ENCODE measurements at places on chromosomes 7 and 10. TPM values are rescaled to one million over a fixed set of nuclear protein-coding genes. Genes with fewer than 3 reads are reported as not detected.

- no peak for DNase-seq
Measured at GRCh38 chr7:138025215-138026186, 23.6 kb upstream of the CREB3L2 start.

DNA sequence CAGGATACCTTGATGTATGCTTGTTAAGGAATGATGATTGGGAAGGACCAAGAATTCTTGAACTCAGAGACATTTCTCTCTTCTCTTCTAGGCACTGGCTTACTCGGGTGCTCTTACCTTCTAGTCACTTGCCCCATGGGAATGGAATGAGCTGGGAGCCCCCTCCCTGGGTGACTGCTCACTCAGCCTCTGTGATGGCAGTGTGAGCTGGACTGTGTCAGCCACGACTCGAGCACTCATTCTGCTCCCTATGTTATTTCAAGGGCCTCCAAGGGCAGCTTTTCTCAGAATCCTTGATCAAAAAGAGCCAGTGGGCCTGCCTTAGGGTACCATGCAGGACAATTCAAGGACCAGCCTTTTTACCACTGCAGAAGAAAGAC lies 10.7 kb downstream of the ZDHHC16 start:
- no peak for DNase-seq

DNA sequence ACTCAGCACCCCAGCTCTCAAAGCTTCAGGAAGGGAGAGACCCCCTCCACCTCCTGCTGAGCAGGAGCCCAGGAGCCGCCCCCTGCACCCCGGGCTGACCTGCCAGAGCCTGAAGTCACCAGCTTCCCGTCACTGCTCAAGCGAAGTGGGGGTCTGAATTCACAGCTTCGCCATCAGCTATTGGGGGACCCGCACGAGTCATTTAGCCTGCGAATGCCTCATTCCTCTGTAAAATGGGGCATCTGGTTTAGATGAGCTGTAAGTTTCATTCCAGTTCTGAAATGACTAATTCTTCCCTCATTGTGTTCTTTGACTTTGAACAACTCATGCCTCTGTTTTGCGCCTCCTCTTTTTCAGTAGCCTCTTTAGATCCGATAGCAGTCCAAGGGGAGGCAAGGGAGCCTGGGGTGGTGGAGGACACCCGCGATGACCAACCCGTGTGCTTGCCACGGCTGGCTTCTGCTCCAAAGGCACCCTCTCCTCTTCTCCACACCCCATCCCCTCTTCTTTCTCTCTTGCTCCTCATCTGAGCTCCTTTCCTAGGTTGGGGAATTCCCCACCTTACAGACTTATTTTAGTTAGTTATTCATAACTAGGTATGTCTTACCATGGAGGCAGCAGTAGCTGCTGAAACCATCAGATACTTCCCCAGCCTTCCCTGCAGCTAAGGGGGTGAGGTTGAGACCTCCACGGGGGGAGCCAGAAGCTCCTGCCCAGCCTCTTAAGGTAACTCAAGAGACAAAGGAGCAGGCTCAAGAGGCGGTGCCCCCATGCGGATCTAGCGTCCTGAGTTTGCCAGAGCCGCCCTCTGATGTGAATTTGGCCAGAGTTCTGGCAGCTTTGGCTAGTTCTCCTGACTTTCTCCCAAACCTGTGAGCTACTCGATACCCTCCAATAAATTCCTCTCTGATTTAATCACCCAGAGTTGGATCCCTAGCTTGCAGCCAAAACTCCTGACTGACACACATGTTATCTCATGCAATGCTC lies 47.7 kb downstream of the RBM17 start:
- DNase-seq: no peak

DNA sequence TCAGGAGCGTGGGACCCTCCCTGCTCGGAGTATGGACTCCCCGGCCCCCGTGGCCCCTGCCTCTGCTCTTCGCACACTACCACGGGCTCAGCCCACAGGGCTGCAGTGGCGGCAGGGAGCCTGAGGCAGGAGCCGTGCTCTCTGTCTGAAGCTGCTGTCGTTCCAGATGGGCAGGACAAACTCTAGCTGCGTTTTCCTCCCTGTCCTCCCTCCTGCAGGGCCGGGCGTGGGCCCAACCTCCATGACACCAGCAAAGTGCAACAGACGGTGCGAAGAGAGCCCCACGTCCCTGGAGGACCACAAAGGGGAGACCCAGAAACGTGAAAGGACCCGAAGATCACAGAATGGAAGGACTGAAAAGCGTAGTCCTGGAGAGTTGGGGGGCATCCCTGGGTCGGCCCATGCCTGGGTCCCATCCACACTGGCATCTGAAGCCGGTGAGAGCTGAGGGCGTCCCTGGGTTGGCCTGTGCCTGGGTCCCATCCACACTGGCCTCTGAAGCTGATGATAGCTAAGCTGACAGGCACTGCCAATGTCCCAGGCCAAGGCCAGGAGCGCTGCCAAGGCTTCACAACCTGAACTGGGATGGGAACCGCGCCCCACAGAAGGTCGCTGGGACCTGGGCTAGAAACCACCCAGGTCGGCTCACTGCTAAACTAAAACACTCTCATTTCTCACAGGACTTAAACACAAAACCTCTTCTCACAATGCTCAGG lies 267.0 kb downstream of the MAD1L1 start:
- DNase-seq: no peak

Gene C10orf67
- 0.41 TPM for total RNA-seq

Gene ABCB4
- total RNA-seq: 1.2 TPM

Gene LRRC18
- total RNA-seq: not detected

Gene PON1
- total RNA-seq: not detected
